Fibroblast of lung (primary cell): ENCODE measurements at places on chromosomes 3 and 15. TPM values are rescaled to one million over a fixed set of nuclear protein-coding genes. Genes with fewer than 3 reads are reported as not detected.

GRCh38 chr3:152836269-152836668 lies 1.3 kb downstream of the P2RY1 start:
- no peak for DNase-seq
- no peaks in the 10 kb centered on the region for H3K36me3 ChIP-seq
- H3K27me3 ChIP-seq: peaks cover 10% of the 10 kb centered on the region
- no peaks in the 10 kb centered on the region for H3K4me1 ChIP-seq
- H3K4me3 ChIP-seq: peak overlapping the region; percentile 80

- no peak overlapping the region for H3K4me3 ChIP-seq
- no peaks in the 10 kb centered on the region for H3K27me3 ChIP-seq
- H3K27ac ChIP-seq: no peak overlapping the region
- H3K36me3 ChIP-seq: no peaks in the 10 kb centered on the region
Measured at GRCh38 chr15:31563421-31563820, 236.8 kb downstream of the KLF13 start.

GRCh38 chr15:100201376-100202280 lies 140.1 kb downstream of the ADAMTS17 start:
- no peaks in the 10 kb centered on the region for H3K4me1 ChIP-seq
- DNase-seq: peak; percentile 78
- no peaks in the 10 kb centered on the region for H3K36me3 ChIP-seq
- no peaks in the 10 kb centered on the region for H3K27me3 ChIP-seq
- H3K27ac ChIP-seq: no peak overlapping the region
- H3K4me3 ChIP-seq: no peak overlapping the region

DNA sequence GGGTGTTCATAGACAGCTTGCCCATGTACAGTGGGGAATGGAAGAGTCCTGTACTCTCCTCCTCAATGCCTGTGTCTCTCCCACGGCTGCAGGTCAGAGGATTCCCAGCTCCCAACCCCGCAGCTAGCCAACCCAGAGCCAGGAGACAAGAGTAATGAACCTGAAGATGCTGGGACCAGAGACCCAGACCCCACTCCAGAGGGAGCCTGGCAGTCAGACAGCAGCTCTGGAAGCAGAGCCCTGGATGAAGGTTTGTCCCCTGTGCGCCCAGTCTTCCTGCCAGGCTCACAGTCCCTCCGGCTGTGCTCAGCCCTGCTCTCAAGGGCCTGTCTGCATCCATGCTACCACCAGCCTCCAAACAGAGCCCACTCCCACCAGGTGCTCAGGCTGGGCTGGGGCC lies 29.5 kb downstream of the EFCC1 start:
- no peaks in the 10 kb centered on the region for H3K36me3 ChIP-seq
- H3K27me3 ChIP-seq: peaks cover 9% of the 10 kb centered on the region
- DNase-seq: no peak
- H3K4me1 ChIP-seq: peaks cover 5% of the 10 kb centered on the region
- H3K4me3 ChIP-seq: no peak overlapping the region
- no peak overlapping the region for H3K27ac ChIP-seq

- no peak overlapping the region for H3K27ac ChIP-seq
- no peak overlapping the region for H3K4me3 ChIP-seq
- H3K36me3 ChIP-seq: no peaks in the 10 kb centered on the region
- no peaks in the 10 kb centered on the region for H3K4me1 ChIP-seq
- H3K27me3 ChIP-seq: no peaks in the 10 kb centered on the region
Measured at GRCh38 chr3:184126006-184126405, 9.2 kb upstream of the EIF2B5 start.

GRCh38 chr15:66072616-66073361 lies 180.8 kb downstream of the MEGF11 start:
- no peaks in the 10 kb centered on the region for H3K4me1 ChIP-seq
- no peak overlapping the region for H3K4me3 ChIP-seq

DNA sequence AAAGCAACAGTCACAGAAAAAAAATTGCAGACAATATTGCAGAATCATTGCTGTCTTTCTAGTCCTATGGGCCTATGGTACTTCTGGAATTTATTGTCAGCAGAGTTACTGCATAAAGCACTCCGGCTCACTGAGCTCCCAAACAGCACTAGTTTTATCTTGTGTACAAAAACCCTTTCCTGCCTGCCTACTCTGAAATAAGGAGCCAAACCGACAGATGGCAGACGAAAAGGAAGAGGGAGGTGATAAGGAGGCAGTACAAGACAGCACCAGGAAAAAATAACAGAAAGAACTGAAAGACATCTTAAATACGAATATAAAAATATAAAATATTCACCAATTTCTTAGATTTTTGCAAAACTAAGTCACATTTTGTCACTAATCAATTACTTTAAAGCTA lies 15.6 kb downstream of the HERC1 start:
- H3K27me3 ChIP-seq: no peaks in the 10 kb centered on the region
- DNase-seq: peak; percentile 28
- H3K36me3 ChIP-seq: no peaks in the 10 kb centered on the region
- no peak overlapping the region for H3K27ac ChIP-seq
- H3K4me1 ChIP-seq: no peaks in the 10 kb centered on the region

- no peaks in the 10 kb centered on the region for H3K4me1 ChIP-seq
- no peaks in the 10 kb centered on the region for H3K27me3 ChIP-seq
Measured at GRCh38 chr3:24917908-24918307, 423.3 kb upstream of the THRB start.

DNA sequence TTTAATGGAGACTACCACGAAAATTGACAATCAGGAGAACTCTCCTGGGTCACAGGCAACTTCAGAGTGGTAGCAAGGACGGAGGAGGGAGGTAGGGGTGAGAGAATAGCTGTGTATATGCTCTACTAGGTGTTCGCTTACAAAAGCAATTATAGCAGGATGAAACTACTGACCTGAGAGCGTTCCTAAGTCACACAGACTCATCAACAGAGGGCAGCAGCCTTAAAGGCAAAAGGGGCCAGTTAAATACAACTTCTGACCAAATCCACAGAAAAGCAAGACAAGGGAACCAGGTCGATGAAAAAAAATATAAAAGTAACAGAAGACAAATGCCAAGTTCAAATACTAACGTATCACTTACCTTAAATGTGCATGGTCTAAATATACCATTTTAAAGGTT lies 894.6 kb downstream of the PLOD2 start:
- H3K27ac ChIP-seq: no peak overlapping the region
- DNase-seq: no peak
- no peaks in the 10 kb centered on the region for H3K27me3 ChIP-seq
- no peaks in the 10 kb centered on the region for H3K4me1 ChIP-seq
- no peak overlapping the region for H3K4me3 ChIP-seq

DNA sequence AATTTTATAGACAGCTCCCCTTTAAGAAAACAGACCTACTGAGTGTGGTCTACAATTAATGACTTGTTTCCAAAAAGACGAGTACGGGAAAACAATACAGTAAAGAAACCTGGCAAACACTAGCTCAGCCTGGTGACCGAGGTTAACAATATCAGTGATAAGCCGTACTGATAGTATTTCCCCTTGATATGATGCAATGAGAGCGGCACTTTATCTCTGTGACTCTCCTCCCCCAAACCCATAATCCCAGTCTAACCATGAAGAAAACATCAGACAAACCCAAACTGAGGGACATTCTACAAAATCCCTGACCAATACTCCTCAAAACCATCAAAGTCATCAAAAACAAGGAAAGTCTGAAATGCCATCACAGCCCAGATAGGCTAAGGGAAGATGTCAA lies 8.2 kb downstream of the DENND4A start:
- H3K27me3 ChIP-seq: no peaks in the 10 kb centered on the region
- no peaks in the 10 kb centered on the region for H3K36me3 ChIP-seq
- H3K27ac ChIP-seq: no peak overlapping the region

DNA sequence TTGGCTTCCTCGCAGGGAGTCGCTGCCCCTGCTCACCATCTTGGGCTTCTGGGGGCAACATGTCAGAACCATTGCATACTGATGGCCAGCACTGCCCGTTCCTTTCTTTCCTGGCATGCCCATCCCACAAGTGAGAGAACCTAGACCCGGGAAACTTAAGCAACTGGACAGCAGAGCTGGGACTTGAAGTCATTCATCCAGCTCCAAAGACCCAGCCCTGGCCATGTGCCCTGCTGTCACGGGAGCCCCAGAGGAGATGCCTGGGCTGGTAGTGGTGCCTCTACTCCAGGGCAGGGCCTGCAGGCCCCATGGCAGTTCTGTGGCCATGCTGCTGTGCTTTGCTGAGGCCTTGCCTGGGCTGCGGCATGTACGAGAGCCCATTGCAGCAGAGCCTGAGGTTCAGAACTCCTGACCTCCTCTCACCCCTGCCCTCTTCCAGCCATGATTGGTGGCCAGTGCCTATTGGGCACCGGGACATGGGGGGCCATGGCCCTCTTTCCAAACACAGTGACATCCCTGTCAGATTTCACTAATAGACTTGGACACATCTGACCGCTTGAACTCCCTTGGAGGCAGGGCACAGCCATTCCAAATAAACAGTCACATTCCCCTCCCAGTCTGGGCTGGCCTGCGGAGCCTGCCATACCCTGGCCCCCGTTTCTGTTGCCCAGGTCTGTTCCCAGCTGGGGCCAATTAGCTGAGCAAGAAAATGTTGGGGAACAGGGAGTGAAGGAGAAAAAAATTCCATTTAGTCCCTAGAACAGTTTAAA lies 115.9 kb downstream of the EEFSEC start:
- H3K27me3 ChIP-seq: no peaks in the 10 kb centered on the region
- no peak overlapping the region for H3K4me3 ChIP-seq
- H3K36me3 ChIP-seq: no peaks in the 10 kb centered on the region
- no peak for DNase-seq
- H3K27ac ChIP-seq: no peak overlapping the region

DNA sequence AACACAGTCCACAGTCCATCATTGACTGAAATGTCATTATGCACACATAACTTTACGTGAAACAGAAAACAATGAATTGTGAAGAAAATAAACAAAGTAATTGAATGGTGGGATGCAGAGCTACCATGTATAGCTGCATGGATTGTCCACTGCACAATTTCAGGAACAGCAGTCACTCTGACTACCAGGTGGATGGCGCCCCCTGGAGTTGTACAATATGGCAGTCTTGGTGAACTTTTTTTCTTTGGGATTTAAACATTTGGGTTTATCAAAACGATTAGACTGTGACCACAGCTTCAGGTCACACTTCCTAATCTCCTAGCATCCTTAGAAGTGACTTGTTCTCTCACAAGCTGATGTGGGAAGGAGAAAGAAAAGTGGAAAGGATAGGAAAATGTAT lies 48.9 kb upstream of the TCF12 start:
- no peak overlapping the region for H3K27ac ChIP-seq
- H3K4me3 ChIP-seq: no peak overlapping the region
- H3K36me3 ChIP-seq: no peaks in the 10 kb centered on the region
- DNase-seq: peak; percentile 7
- peaks cover 6% of the 10 kb centered on the region for H3K4me1 ChIP-seq

GRCh38 chr3:183180110-183180783 lies 17.7 kb upstream of the LAMP3 start:
- H3K4me3 ChIP-seq: no peak overlapping the region
- peaks cover 10% of the 10 kb centered on the region for H3K27me3 ChIP-seq
- no peak overlapping the region for H3K27ac ChIP-seq
- no peaks in the 10 kb centered on the region for H3K36me3 ChIP-seq

- no peak overlapping the region for H3K4me3 ChIP-seq
- no peaks in the 10 kb centered on the region for H3K27me3 ChIP-seq
- no peaks in the 10 kb centered on the region for H3K4me1 ChIP-seq
- DNase-seq: no peak
Measured at GRCh38 chr15:25767356-25768151, 95.6 kb downstream of the ATP10A start.

- H3K4me3 ChIP-seq: no peak overlapping the region
- no peaks in the 10 kb centered on the region for H3K27me3 ChIP-seq
- H3K4me1 ChIP-seq: no peaks in the 10 kb centered on the region
- no peak overlapping the region for H3K27ac ChIP-seq
Measured at GRCh38 chr3:25442486-25442885, 14.4 kb downstream of the RARB start.

GRCh38 chr3:181534781-181535221 lies 176.9 kb upstream of the SOX2 start:
- H3K4me1 ChIP-seq: no peaks in the 10 kb centered on the region
- H3K27me3 ChIP-seq: no peaks in the 10 kb centered on the region
- no peak overlapping the region for H3K27ac ChIP-seq
- H3K4me3 ChIP-seq: no peak overlapping the region
- DNase-seq: peak; percentile 40
- H3K36me3 ChIP-seq: no peaks in the 10 kb centered on the region

DNA sequence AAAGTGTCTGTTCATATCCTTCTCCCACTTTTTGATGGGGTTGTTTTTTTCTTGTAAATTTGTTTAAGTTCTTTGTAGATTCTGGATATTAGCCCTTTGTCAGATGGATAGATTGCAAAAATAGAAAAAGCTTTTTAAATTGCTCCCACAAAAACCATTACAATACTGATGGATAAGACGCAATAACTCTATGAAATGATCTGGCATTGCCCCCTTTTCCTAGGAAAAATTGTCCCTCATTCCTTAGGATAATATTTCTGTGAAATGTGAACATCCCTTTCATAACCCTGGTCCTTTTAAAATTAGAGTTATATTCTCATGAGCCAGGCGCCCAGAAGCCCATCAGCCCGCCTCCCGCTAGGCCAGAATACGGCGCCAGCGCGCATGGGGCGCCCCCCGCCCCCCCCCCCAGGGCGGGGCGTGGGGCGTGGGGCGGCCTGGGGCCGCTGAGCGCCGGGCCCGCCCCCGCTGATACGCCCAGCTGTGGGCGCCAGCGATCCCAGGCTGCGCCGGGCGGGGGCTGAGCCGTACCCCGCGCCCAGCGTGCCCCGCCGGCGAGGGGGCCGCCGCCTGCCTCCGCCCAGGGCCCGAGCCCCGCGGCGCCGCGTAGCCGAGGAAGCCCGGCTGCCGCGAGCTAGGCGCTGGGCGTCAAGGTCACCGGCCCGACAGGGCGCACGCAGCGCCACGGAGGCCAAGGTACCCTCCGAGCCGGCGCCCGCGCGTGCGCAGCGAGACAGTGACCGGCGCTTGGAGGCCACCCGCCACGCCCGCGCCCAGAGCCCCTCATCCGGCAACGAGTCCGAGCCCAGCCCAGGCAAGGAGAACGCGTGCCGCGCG lies 11.1 kb upstream of the ROPN1B start:
- no peak for DNase-seq
- no peaks in the 10 kb centered on the region for H3K27me3 ChIP-seq
- no peaks in the 10 kb centered on the region for H3K4me1 ChIP-seq

GRCh38 chr3:167666563-167666962 lies 12.8 kb upstream of the WDR49 start:
- no peak overlapping the region for H3K4me3 ChIP-seq
- H3K4me1 ChIP-seq: no peaks in the 10 kb centered on the region
- no peaks in the 10 kb centered on the region for H3K27me3 ChIP-seq
- H3K36me3 ChIP-seq: no peaks in the 10 kb centered on the region

Gene GHSR
- not detected in 2 replicates for total RNA-seq

Gene IL5RA
- total RNA-seq: not detected in 2 replicates

Gene NR1I2
- total RNA-seq: under 0.01 TPM in 1 of 2 replicates, not detected in the other

Gene REC114
- total RNA-seq: not detected in 2 replicates

Gene ADAMTS9
- total RNA-seq: 1.8 and 2.1 TPM in 2 replicates

Gene FETUB
- total RNA-seq: not detected in 2 replicates

Gene VGLL3
- total RNA-seq: 41.1 and 53.7 TPM in 2 replicates

Gene RPL39L
- 17.5 and 26.6 TPM in 2 replicates for total RNA-seq
